Stimulated activated CD4-positive, alpha-beta T cell treated with anti-CD3 and anti-CD28 coated beads, Interleukin-1b, Interleukin-23, amount 100 ng/mL, for 1 hour (primary cell): ENCODE measurements at places on chromosomes 1 and 21.

DNA sequence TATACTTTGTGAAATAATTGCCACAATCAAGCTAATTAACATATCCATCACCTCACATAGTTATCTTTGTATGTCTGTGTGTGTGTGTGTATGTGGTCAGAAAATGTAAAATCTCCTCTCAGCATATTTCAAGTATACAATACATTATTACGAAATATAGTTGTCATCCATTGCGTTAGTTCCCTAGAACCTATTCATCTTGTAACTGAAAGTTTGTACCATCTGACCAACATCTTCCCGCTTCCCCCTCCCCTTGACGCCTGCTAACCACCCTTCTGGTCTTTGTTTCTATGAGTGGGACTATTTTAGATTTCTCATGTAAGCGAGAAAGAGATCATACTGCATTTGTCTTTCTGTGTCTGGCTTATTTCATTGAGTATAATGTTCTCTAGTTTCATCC, 455.3 kb downstream of the KCNT2 start:
- no peak for DNase-seq

- DNase-seq = no peak
Observed at GRCh38 chr1:236904892-236905741, 99.1 kb downstream of the MT1HL1 start.

DNA sequence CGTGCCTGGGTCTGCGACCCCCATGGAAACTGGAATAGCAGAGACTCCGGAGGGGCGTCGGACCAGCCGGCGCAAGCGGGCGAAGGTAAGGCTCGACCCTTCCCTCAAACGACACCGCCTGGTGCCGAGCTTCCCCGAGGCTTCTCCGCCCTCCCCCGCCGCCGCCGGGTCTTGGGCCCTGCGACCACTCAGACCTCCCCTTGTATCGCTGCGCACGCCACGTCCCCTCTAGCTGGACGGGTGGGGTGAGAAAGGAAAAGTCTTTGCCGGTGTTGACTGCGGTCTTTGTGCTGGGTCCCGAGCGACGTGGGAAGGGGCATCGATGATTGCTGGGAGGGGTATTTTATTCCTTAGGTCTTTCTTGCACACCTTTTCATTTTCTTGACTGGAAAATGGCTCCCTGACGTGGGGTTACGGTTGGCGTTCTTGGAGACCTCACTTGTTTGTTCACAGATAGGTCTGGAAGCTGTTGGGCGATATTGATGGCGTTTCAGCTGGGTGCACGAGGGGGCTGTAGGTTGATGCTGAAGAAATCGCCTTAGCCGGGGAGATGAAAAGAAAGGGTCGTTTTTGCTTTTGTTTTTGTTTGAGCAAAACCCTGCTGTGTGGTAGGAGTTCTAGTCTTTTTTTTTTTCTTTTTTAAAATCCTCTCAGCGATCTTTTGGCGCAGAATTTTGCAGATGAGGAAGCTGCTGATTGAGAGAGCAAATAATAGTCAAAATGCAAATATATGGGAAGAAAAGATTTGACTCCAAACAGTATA, 776 bp downstream of the KDM1A start:
- DNase-seq = no peak

DNA sequence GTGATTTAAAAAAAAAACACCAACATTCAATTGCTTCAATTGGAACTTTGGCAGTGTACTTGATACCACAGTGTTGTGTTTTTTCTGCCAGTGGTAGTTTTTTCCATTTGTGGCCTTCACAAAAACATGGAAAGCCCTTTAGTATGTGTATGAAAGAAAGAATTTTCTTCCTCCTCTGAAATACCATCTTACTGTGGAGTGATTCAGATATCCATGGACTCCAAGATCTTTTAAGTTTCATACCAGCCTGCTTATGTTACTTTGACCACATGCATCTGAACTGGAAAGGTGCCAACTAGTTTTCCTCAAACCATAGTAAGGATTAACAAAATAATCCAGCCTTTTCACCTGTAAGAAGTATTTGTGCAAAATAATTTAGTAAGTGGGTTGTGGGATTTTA, 3.4 kb downstream of the PPP2R5A start:
- no peak for DNase-seq

GRCh38 chr1:103547840-103548239, 22.3 kb downstream of the RNPC3 start:
- no peak for DNase-seq

DNA sequence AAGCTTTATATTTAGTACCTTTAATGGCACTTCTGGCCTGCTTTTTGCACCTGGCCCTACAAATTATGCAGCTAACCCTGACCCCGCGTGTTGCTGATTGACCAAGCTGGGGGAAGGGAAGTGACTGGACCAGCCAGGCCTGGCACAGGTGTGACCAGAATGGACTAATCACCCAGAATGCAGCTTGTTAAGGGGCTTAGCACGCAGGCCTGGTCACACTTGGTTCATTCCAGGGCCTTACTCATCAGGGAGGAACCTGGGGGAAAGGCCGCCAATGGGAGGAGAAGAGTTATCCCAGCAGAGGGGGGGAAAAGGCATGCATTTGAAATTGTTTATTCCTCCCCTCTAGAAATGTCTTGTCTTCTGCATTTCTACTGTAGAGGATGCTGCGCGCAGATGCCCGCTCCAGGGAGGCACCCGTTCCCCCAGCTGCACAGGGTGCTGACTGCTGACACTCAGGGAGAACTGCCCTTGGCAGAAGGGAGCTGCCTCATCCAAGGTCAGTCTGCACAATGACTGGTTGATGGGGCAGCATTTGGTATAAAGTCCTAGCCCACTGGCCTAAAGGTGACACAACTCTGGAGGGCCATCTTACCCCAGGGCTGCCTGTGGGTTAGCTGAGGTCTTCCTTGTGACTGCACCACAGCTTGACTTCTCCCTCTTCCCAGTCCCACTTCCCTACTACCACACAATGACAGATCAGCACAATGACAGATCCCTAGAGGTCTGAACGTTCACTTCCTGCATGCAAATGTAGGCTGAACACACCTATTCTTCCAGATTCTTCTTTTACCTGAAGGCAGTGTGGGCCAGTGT, 29.0 kb downstream of the DHCR24 start:
- no peak for DNase-seq

DNA sequence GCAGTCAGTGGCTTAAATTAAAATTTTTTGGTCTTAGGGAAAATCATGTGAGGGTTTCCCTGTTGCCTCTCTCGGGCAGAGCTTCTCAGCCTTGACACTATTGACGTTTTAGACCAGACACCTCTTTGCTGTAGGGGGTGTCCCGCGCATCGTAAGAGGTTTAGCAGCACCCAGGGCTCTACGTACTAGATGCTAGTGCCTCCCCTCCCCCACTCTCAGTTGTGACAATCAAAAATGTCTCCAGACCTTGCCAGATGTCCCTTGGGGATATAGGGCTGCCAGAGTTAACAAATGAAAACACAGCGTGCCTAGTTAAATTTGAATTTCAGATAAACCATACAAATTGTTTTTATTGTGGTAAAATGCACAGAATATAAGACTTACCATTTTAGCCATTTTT, 293.3 kb downstream of the DISC1 start:
- no peak for DNase-seq

GRCh38 chr1:20322825-20323612, 32.3 kb downstream of the VWA5B1 start:
- no peak for DNase-seq

- DNase-seq = no peak
Observed at GRCh38 chr1:204296431-204296988, 63.2 kb downstream of the PLEKHA6 start.

DNA sequence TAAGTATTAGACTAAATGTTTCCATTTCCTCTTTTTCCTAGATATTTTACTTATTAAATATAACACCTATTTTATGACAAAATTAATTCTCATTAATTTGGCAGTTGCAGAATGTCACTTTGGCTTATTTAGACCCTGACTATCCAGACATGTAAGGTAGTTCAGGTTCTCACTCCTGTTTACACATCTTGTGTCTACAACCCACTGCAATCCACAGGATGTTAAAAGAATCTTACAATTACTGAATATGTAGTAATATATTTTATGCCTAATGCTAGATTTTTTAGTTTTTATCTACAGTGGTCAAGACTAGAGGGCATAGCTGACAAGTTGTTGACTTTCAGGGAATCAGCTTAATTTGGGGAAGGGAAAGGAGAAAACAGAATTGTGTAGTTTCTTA, 346.7 kb downstream of the USP25 start:
- no peak for DNase-seq

DNA sequence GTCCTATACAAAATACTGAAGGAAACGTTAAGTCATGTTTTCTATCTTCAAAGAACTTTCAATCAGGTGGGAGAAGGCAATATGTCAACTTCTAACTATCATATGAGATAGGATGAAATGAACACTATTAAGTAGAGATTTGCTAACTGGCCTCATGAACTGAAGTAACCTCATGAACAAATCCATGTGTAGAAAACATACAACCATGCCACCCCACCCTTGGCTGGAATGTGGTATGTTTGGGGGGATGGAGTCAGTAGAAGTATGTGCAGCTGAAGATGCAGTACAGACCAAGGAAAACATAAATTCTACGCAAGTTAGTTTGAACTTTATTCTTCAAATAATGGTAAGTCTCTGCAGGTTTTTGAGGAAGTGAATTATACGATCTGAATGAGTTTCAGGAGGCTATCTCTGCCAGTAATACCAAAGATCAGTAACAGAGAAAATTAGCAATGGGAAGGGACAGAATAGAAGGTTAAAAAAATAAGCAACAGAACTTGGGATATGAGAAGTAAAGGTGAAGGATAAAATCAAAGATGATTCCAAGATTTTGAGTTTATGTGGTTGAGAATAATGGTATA, 4.5 kb downstream of the TRMT1L start:
- no peak for DNase-seq

DNA sequence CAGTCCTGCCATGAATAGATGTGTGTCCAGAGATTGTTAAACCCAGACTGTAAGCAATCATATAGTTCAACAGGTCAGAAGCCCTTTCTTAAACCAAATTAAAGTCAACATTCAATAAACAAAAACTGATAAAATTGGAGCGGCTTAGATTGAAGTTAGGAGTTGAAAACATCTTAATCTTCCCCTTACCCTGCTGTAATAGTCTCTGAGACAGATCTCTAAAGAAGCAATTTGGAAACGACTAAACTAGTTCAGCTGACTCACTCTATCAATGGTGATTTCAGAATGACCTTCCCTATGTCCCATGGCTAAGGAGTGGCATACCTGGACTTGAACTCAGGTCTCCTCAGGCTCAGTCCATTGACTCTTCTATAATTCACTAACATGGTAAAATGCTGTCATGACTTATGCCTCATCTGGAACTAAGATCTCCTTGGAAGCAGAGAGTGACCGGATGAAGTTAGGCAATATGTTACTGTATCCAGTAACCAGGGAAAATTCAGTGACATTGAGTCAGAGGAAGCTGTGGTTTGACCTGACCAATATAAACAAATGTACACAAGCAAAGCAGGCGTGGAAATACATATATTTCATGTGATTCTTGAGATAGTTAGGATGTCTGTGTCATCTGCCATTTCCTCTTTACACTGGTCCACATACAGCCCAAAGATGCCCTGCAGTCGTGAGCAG, 30.1 kb downstream of the SGIP1 start:
- no peak for DNase-seq

DNA sequence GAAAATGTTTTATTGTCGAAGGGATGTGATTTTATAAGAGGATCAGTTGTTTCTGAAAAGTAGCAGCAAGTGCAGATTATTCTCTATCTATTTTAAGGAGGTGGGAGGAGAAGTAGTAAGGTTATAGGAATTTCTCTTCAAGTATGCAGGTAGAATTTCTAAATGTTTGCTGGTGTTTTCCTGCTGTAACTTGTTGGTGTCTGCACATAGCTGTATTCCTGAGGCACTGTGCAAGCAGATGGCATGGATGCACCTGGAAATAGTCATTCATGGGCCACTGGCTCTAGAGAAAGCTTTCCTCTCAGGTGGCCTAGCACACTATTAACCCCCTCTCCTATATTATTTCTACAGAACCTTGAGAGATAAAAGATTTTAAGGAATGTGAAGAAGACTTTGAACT, 30.3 kb upstream of the PODN start:
- no peak for DNase-seq

DNA sequence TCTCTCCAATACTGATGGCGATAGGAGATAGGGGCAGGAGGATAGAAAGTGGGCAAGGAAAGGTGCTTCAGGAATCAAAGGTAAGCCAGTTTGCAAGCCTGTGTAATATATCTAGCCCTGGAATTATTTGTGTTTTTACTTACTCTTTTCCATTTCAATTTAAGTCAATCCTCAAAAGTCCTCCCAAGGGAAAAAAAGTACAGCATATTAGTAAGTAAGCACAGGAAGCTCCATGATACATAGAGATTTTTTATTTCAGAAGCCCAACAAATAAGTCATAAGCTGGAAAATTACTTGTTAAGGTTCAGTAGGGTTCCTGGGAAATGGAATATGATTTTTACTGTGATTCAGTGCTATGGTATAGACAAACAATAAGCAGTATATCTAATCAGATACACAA, 337.7 kb upstream of the DUSP10 start:
- no peak for DNase-seq

- DNase-seq = no peak
Observed at GRCh38 chr1:156136970-156137483, 16.4 kb upstream of the SEMA4A start.

- no peak for DNase-seq
Observed at GRCh38 chr1:83086346-83086745, 912.6 kb downstream of the TTLL7 start.

- no peak for DNase-seq
Observed at GRCh38 chr1:94087193-94087592, 33.8 kb downstream of the ABCA4 start.

DNA sequence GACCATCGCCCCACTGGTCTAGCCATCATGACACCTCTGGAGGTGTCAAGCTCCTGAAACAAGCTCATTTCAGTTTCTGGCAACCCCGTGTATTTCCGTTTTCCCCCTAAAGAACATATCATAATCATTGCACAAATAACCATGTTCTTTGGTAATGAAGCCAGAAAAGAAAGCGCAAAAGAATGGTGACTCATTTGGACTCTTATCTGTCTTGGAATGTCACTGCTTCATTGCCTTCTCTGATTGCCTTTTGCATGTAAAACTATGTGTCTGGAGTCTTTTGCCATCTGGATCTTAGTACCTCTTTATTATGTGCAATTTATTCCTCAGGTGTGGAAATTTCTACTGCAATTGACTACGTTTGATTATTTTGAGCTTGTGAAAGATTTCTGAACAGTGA, 110.5 kb downstream of the COLGALT2 start:
- DNase-seq = no peak

- DNase-seq = no peak
Observed at GRCh38 chr1:27447883-27448282, 42.1 kb downstream of the WASF2 start.
